ENCODE measurements at places on chromosomes 2 and 18.

GRCh38 chr2:42132966-42133641, 36.0 kb upstream of the EML4 start:
- DNase-seq = peak; percentile 79

DNA sequence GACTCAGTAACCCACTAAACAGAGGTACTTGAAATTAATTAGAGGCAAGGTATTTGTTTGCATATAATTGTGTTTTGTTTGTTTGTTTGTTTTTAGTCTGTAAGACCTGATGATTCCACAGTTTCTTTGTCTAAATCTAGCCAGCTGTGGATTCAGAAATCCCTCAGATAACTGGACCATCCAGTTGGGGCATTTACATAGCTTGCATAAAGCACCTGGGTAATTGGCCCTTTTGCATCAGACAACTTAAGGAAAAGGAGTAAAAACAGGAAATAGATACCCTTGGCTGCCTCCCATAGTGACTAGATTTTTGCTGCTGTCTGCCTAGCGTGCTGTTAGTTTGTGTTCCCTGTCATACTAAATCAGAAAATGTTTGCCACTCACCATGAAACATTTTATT, 46.6 kb upstream of the XIRP2 start:
- no peak for DNase-seq

DNA sequence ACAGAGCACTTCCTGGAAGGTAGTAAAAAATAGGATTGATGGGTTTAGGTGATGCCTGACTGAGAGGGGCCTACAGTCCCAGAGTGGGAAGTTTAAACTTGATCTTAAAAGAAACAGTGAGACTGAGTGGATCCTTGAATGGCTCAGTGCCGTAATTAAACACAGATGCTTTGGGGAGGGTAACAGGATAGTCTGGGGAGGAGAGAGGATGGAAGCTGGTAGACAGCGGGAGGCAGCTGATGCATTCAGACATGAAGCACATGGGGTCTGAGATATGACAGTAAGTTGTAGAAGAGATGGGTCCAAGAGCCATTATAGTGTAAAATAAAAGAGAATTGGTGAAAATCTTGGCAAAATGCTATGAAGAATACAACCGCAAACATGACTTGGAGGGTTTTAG, 54.4 kb downstream of the AOX1 start:
- DNase-seq = no peak

- no peak for DNase-seq
These were observed 222.9 kb downstream of the PRKCE start for GRCh38 chr2:45874344-45874743.

GRCh38 chr18:55300421-55300935, 287.5 kb downstream of the TCF4 start:
- DNase-seq = no peak
